Fibroblast of villous mesenchyme (primary cell): ENCODE measurements at places on chromosomes 4 and X. TPM values are rescaled to one million over a fixed set of nuclear protein-coding genes. Genes with fewer than 3 reads are reported as not detected.

The XAGE1B gene
- 0.32 TPM in 1 of 2 replicates, not detected in the other for total RNA-seq

The FGF5 gene
- 5.2 and 6.1 TPM in 2 replicates for total RNA-seq

The ZIC3 gene
- not detected in 2 replicates for total RNA-seq

The CT45A2 gene
- total RNA-seq, result not detected in 2 replicates

The EXOC1L gene
- not detected in 2 replicates for total RNA-seq

The KDM5C gene
- 149 and 157 TPM in 2 replicates for total RNA-seq

The TEC gene
- total RNA-seq, result 0.32 and 0.43 TPM in 2 replicates

The PLP1 gene
- under 0.01 TPM in 2 replicates for total RNA-seq

The DUX4 gene
- not detected in 2 replicates for total RNA-seq

The PNCK gene
- under 0.01 and 0.32 TPM in 2 replicates for total RNA-seq

The ODAPH gene
- not detected in 2 replicates for total RNA-seq

The HTRA3 gene
- 0.86 and 1.3 TPM in 2 replicates for total RNA-seq

The SUPT20HL2 gene
- total RNA-seq, result under 0.01 TPM in 1 of 2 replicates, not detected in the other

The MED14 gene
- total RNA-seq, result 24.2 and 29.4 TPM in 2 replicates

The SYNPO2 gene
- 139 and 194 TPM in 2 replicates for total RNA-seq

The ARX gene
- not detected in 2 replicates for total RNA-seq

The GPM6B gene
- total RNA-seq, result under 0.01 and 1.3 TPM in 2 replicates

The IL13RA2 gene
- 2.2 and 2.3 TPM in 2 replicates for total RNA-seq

The BEX5 gene
- total RNA-seq, result not detected in 2 replicates

The RPL34 gene
- 449 and 536 TPM in 2 replicates for total RNA-seq

The MAP7D3 gene
- total RNA-seq, result 14.5 and 19.9 TPM in 2 replicates

- peak; percentile 54 for DNase-seq
Observed at GRCh38 chr4:145012841-145013240, 85.2 kb downstream of the ANAPC10 start.

DNA sequence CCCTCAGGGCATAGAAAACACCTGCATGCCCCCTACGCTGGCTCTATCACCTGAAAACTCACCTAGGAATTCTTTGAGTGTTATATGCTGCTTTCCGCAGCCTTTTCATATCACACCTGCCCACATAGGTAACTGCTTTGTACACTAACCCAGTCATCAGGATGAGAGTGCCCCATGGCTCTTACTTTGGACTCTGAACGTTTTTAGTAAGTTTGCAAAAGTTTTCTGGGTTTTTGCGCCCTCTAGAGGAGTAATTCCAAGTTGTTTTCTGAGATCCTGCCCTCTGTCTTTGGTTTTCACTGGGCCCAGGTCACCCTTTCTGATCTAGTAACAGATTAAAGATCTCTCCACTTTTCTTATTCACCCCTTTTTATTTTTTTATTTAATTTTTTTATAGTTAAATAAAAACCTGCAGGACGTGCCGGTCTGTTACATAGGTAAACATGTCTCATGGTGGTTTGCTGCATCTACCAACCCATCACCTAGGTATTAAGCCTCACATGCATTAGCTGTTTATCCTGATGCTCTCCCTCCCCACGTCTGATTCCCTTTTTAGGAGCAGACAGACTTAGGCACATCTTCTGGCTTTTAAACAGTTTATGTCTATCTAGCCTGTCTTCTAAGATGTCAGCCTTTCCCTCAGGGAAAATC is 139.2 kb downstream of the NWD2 start:
- DNase-seq, result peak; percentile 16

DNA sequence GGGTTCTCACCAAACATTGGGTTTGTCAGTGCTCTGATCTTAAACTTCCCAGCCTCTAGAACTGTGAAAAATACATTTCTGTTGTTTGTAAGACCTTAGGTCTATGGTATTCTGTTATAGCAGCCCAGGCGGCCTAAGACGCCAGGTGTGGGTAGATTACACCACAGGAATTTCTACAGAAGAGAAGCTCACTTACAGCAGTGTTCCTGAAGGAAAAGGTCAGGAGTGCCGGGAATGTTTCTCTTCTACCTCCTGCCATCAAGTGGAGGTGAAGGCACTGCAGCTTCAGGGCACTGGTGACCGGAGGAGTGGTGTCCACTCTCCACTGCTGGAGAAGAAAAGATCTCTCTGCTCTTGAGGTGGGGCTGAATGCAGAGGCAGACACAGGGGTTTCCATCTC is 45.7 kb downstream of the FHDC1 start:
- no peak for DNase-seq

DNA sequence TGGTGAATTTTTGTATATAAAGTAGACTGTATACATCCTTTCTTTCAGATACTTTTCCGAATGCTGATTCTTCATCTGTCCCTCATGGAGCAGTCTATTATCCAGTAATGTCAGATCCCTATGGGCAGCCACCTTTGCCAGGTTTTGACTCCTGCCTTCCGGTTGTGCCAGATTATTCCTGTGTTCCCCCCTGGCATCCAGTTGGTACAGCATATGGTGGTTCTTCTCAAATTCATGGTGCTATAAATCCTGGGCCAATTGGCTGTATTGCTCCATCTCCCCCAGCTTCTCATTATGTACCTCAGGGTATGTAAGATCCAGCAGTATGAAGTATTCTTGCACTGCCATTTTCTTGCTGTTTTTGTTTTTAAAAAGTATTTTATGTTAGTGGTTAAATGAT is 78.7 kb downstream of the ALG13 start:
- DNase-seq, result no peak

GRCh38 chrX:41720125-41720779 is 3.7 kb upstream of the GPR82 start:
- no peak for DNase-seq

- DNase-seq, result no peak
Observed at GRCh38 chr4:85391589-85392410, 83.2 kb upstream of the ARHGAP24 start.

GRCh38 chr4:146229406-146229805 is 15.1 kb downstream of the REELD1 start:
- no peak for DNase-seq

GRCh38 chr4:179447308-179447707 is 2005.1 kb upstream of the AGA start:
- DNase-seq, result no peak

GRCh38 chrX:30613721-30614120 is 36.2 kb upstream of the TASL start:
- DNase-seq, result no peak

DNA sequence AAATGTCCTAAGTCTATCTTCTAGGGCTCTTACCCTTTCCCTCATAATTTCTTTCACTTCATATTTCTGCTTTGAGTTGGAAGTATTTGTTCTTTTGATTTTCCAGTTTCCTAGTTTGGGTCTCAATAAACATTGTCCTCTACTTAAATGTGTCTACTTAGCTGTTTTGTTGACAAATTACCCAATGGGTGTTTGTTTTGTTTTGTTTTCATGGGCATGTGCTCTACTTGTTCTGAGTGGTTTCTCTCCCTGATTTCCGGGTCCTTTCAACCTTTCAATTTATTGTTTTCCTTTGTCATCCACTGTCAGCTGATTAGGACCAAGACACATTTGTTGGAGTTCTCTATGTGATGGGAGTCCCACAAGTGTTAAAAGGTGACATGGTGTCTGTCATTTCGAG is 1181.4 kb downstream of the RPA4 start:
- DNase-seq, result no peak

DNA sequence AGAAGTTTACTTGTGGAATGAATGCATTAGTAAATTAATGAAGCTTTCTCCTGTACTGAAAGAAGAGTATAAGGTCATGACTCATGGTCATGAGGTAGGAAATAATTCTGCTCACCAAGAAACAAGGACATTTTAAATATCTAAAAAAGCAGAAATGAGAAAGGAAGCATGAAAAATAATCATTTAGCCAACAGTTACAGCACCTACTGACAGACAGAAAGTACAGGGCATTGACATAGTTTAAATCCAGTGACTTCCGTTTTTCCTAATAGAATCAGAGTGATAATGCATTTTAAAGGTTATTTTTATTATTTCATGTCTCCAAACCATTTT is 30.5 kb upstream of the ACSL1 start:
- DNase-seq, result no peak

GRCh38 chr4:104625706-104626105 is 131.0 kb upstream of the CXXC4 start:
- DNase-seq, result no peak

DNA sequence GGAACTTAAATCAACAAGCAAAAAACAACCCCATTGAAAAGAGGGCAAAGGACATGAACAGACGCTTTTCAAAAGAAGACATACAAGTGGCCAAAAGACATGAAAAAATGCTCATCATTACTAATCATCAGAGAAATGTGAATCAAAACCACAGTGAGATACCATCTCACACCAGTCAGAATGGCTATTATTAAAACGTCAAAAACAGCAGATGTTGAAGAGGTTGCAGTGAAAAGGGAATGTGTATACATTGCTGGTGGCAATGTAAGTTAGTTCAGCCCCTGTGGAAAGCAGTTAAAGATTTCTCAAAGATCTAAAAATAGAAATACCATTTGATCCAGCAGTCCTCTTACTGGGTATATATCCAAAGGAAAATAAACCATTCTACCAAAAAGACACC is 22.6 kb downstream of the RTL9 start:
- DNase-seq, result peak; percentile 86

- peak; percentile 33 for DNase-seq
Observed at GRCh38 chr4:146311238-146311970, 97.1 kb downstream of the REELD1 start.

GRCh38 chrX:107729558-107730297 is 45.9 kb downstream of the TSC22D3 start:
- peak; percentile 49 for DNase-seq

GRCh38 chrX:7201496-7201895 is 53.5 kb upstream of the PUDP start:
- peak; percentile 59 for DNase-seq

DNA sequence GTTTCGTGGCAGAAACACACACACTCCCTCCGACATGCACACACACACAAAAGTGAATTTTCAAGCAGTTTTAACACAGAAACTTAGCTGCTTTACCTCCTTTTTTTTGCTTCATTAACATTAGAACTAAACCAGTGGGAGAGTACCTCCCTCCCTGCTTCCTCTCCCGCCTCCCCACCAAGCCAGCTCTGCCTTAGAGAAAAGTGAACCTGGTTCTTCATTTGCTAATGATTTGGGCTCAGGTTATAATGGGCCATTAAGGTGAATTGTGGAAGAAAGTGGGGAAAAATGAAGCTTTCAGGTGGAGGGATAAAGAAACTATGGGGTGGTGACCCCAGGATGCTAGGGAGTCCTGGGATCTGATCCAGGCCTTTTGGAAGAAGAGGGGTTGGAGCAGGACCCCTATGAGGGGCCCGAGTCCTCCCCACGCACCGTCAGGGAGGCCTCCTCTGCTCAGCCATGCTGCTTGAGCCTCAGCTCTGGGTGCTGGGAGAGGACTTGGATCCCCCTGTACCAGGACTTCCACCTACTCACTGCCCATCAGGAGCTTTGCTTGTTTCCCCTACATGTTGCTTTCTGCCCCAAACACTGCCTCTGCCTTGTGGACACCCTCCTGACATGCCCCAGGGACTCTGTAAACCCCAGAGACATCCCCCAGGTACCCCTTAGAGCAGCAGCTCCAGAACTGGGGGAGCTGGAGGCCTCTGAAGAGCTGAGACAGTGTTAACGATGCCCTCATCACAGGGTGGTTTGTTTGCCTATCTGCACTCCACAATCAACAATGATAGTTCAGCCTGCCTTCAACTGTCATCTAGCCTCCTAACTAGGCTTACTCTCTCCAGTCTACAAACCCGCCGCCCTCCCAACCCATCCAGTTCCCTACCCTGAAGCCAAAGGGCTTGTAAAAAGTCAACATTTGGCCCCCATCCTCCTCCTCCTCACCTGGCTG is 6.5 kb upstream of the JADE1 start:
- no peak for DNase-seq

DNA sequence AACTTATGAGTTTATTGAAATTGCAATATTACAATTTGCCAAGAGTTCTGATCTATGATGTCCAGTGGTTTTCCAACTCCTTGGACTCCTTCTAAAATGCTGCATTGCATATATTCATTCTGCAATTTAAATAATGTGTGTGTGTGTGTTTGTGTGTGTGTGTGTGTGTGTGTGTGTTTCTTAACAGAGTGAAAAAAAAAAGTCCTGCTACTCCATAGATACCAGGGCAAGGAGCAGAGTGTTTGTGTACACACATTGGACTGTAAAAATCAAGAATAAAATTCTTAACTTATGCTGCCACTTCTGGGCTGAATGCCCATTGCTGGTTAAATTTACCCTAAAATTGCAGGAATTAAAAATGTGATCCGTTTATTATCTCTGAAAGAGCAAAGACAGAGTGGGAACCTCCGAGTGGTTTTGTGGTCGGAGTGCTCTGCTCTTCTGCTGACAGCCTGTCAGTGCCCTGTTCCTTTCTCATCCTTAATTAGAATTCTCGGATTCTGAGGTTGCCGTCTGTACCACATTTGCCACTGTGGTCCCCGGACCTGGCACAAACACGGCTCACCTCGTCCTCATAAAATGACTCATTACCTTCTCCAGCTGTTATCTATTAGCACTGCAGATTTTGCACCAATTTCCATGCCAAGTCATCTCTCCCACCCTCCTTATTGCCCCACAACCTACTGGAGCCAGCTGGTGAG is 355.5 kb downstream of the KCNIP4 start:
- DNase-seq, result peak; percentile 3

GRCh38 chrX:45479835-45480422 is 279.3 kb upstream of the DIPK2B start:
- peak; percentile 95 for DNase-seq

DNA sequence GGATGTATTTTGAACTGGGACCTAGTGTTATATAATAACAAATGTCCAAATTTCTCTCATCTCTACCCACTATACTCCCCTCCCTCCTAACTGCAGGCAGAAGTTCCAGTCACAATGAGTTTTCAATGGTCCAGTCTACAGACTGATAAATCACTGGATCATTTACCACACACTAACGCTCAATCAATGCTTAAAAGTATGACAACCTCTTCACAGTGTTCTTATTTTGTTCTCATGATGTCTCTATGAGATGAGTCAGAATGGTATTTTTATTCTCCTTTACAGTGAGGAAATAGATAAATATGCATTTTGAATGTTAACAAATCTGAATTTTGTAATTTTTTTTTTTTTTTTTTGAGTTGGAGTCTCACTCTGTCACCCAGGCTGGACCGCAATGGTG is 83.7 kb upstream of the ETNPPL start:
- DNase-seq, result no peak

- peak; percentile 85 for DNase-seq
Observed at GRCh38 chr4:138090150-138090917, 151.8 kb downstream of the SLC7A11 start.

DNA sequence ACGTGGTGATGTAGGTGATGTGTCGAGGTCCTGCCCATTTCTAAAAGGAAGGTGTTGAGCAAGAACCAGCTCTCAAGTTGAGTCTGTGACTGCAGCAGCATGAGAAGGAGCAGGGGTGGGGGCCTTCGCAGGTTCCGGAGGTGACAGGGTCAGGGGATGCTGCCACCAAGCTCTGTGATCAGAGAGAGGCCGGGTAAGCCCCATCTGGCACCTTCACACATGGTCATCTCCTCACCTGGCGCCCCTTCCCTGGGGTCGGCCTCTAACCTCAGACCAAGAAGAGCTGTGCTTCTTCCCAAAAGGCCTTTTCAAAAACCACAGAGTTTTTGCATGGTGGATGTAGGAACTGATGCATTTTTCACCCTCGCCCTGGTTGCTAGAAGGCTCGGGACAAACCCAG is 137.6 kb downstream of the CPZ start:
- no peak for DNase-seq

DNA sequence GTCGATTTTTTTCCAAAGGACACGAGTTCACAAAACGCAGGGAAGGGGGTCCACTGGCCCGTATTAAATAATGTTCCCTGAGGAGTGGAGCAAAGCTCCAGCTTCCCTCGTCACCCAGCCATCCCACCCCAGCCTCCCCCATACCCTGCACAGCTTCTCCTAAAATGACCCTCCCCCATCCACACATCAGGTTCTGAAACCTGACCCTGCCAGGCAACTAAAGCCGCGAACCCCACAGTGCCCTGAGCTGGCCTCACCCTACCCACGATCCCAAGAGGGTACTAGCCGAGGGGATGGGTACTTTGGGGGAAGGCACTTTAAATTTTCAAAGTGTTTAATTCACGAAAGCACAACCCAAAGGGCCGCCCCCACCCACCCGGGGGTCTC is 634 bp downstream of the APOO start:
- no peak for DNase-seq
